ENCODE measurements at places on chromosomes 16 and 17.

DNA sequence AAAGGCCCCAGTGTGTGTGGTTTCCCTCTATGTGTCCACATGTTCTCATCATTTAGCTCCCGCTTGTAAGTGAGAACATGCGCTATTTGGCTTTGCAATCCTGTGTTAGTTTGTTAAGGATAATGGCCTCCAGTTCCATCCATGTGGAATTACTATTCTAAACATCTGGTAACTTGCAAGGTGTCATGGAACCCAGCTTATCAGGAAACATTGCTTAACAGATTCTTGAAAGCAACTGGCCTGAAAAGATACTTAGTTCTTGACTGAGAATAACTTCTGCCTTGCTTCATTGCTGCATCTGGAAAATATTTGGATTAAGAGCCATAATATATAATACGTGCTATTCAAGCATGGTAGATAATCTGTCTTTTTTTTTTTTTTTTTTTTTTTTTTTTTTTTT is 27.8 kb downstream of the PAFAH1B1 start:
- no peak for DNase-seq

GRCh38 chr16:11452298-11452697 is 107.0 kb downstream of the RMI2 start:
- no peak for DNase-seq

- no peak for DNase-seq
Measured at GRCh38 chr17:83031321-83031945, 48.0 kb upstream of the METRNL start.

DNA sequence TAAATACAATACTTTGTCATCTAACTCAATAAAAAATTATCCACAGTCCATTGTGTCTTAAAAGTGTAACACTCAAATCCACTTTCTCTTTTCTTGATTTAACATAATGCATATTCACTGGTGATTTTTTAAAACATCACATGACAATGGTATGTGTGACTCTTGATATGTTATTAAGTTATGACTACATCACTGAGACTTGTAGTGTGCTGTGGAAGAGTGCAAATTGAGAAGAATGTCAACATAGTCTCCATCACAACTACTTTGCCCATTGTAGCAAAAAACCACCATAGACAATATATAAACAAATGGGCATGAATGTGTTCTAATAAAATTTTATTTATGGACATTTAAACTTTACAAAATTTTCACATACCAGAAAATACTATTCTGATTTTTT is 380.7 kb upstream of the PMFBP1 start:
- no peak for DNase-seq

DNA sequence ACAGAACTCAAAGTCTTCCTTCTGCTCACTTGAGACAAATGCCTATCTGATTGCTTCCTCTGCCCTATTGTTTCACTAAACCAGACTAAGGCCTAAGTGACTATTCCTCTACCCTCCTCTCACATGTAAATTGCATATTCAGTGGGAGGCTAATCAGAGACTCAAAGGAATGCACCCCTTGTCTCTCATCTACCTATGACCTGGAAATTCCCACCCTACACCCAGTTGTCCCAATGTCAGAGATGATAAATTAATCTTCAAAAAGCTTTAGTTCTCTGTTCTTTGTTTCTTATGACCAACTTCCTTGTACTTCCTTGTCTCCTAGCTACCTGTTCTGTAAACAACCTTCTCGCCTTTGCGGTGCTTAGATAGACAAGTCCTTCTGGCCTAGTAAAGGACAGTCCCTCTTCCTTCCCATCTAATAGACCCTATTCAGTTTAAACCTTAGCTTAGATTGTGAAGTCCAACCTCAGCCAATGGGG is 76.0 kb downstream of the EMP2 start:
- no peak for DNase-seq

GRCh38 chr17:12522743-12523183 is 142.9 kb upstream of the MYOCD start:
- DNase-seq, result no peak
